Activated T-cell treated with anti-CD3 and anti-CD28 coated beads, Interleukin-2, amount 50 U/mL, for 4 hours (primary cell): ENCODE measurements at places on chromosomes 11 and 22. TPM values are rescaled to one million over a fixed set of nuclear protein-coding genes. Genes with fewer than 3 reads are reported as not detected.

DNA sequence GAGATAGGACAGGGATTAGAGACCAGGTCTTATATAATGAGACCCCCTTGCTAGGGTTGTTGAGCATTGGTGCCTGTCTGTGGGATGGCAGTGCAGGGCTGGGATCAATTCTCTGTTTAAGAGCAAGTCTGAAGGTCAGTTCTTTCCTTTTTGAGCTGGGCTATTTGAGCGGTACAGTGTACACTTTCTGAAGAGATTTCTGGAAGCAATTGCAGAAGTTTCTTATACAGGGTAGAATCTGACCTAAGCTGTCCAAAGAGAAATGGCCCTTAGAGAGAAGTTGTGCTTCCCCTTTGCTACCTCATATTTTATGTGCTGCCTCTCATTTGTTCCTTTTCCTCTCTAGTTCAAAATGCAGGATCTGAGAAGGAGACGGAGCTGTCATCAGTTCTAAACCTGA lies 35.8 kb downstream of the CSTPP1 start:
- DNase-seq: no peak

The APOA5 gene
- not detected for total RNA-seq

- DNase-seq: no peak
Observed at GRCh38 chr11:58685973-58686722, 45.6 kb downstream of the GLYAT start.

The TENM4 gene
- 0.10 TPM for total RNA-seq

The PIH1D2 gene
- 0.34 TPM for total RNA-seq

DNA sequence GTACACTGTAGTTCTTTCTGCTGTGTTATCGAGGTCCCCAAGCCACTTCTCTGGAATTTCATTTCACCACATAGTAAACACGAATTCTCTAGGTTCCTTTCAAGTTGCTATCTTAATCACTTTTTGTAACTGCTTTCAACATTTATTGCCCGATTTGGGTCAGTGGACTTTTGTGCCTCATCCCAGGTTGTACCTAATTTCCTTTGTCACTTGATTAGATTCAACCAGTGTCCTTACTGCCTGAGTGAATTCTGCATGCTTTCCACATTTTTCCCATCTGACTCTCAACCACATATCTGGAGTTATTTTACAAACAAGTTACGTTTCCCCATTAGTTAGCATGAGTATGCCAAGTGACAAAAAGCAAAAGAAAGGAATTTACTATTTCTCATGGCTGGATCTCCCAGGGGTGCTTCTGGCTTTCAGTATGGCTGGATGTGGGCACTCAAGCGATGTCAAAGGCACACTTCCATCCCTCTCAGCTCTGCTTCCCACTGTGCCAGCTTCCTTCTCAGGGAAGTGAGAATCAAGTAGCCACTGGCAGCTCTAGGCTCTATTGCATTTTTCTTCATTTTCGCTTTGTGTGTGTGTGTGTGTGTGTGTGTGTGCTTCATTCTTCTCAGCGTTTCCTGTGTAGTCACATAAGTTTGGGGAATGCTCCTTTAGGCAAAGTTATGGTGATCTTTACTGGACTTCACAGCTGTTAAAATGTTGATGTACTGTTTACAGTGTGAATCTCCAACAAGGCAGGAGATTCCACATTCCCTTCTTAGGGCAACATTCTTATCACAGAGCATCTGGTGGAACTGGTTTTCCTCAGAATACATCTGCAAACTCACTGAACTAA lies 128.9 kb downstream of the DBX1 start:
- no peak for DNase-seq

DNA sequence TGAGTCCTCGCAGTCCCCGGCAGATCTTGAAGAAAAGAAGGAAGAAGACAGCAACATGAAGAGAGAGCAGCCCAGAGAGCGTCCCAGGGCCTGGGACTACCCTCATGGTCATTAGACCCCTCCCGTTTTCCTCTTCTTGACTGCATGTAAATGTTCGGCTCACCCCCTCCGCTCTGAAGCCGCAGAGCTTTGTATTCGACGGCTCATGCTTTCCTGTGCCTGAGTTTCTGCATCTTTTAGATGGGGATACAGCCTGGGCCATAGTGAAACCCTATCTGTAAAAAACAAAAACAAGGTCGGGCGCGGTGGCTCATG lies 7.7 kb downstream of the USP18 start:
- no peak for DNase-seq

DNA sequence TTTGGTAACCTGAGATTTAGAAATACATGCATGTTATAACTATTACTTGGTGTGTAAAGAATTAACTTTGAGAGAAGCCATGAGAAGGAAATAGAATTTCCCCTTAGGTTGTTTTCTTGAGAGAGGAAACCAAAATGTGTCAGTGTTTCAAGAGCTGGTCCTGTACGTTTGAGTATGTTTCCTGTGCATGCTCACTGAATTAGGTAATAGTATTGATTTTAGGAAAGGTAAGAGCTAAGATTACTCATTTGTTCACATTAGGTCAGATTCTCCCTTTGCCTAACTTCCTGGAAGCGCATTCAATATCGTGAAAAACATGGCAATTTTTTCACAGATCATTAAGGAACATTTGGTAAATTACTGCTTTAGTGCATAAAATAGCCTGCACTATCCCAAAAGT lies 49.3 kb upstream of the RDX start:
- no peak for DNase-seq

DNA sequence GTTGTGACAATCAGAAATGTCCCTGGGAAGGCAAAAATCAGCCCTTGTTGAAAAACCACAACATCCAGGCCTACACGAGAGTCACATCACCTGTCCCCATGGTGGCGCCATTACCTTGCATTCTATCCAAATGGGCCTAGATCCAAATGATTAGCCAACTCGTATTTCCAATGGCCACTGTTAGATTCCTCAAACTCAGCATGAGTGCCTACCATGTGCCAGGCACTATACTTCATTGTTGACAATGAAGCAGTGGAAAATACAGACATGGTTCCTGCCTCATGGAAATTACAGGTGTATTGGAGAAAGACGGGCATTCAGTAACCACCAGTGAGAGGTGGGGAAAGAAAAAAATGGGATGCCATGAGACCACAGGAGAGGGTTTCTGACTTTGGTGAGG lies 29.8 kb upstream of the CREB3L1 start:
- no peak for DNase-seq
